Vagina (tissue), 2 donors: ENCODE measurements at places on chromosomes 13 and 19.

GRCh38 chr13:109869312-109870237, 83.2 kb upstream of the IRS2 start:
- peak; percentile 80 for DNase-seq

GRCh38 chr19:16587833-16588823, 15.9 kb upstream of the SLC35E1 start:
- no peak for DNase-seq

GRCh38 chr13:100630555-100630954, 42.0 kb upstream of the GGACT start:
- no peak for DNase-seq

DNA sequence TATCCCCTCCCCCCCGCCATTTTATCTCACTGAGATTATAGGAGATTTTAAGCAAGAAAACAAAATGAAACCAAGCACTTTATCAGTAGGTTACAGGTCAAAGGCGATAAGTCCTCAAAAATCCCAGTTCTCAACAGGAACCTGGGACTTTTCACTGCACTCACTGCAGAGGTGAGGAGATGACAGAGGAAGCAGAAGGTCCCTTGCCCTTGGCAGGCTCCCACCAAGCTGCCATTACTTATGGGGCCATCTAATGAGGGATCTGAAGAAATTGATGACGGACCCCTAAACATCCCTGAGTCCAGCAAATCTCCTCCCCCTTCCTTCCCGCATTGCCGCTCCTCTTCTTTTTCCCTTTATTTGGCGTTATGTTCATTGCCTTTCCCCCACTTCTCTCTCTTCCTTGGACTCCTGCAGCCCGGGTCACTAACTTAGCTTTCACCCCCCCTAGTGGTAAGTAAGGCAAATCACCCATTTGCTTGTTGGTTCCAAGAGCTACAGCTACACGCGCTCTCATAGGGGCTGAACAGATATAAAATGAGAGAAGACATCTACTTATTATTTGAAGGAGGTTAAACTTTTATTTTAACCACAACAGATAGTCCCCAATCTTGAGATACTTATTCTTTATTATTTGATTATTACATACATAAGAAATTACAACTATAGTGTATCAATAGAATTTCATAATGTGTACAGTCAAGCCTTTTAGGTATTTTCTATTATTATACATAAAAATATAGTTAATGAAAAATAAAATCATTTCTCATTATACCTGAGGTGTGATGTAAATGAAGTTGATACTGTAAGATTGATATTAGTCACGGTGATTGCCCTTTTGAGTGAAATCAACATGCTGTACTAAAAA, 52.0 kb upstream of the ARGLU1 start:
- DNase-seq: peak; percentile 84

DNA sequence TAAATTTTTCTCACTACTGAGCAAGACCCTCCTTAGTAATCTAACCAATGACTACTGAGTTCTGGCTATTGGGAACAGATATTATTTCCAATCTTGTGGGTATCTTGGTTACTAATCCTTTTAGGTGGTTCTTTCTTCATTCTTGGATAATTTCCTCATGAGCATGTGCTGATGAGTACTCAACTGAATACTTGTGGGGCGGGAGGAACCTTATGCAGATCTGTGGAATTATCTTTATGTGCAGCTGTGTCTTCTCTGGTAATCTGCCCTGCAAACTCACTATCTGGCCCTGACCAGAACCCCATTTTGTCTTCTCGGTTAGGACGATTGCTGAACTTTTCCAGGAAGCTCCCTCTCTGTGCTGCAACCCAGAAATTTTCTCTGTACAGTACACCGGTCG, 89.7 kb upstream of the TRPC4 start:
- DNase-seq: no peak

- no peak for DNase-seq
These were observed 132.7 kb downstream of the ZDHHC20 start for GRCh38 chr13:21326155-21327031.

DNA sequence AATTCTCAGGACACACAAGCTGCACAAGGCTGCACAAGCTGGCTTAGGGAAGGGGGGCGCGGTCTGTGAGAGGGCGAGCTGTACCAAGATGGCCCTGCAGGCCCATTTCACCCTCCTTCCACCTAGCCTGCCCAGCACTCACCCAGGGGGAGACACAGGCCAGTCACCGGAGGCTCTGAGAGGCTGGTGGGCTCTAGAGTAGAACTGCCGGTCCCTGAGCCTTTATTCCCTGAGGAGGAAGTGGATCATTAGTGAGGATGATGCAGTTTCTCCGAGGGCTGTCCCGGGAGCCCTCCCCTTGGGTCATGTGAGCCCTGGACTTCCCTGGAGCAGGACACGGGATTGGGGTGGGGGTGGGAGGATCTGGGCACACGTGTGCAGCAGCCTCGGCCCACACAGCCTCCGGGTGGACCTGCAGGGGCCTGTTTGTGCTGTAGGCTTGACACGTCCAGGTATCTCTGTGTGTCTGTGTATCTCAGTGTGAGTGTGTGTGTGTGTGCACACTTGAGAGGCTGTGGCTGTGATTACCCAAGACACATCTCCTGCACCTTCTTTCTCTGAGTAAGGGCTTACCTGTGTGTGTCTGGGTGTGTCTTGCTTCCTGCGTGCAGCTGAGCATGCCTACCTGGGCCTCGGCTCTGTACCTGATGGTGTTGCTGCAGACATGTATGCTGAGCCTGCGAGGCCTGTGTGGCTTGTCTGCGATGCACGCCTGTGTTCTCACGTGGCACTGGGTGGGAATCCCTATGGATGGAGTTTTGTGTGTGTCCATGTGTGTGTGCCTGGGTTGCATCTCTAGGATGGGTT, at the start of gene ACP5:
Gene ACP5, minus strand, starts transcription at position 195 of the 807 bp plus-strand sequence. CDS start 328 bp downstream, outside the sequence.
- DNase-seq: no peak

DNA sequence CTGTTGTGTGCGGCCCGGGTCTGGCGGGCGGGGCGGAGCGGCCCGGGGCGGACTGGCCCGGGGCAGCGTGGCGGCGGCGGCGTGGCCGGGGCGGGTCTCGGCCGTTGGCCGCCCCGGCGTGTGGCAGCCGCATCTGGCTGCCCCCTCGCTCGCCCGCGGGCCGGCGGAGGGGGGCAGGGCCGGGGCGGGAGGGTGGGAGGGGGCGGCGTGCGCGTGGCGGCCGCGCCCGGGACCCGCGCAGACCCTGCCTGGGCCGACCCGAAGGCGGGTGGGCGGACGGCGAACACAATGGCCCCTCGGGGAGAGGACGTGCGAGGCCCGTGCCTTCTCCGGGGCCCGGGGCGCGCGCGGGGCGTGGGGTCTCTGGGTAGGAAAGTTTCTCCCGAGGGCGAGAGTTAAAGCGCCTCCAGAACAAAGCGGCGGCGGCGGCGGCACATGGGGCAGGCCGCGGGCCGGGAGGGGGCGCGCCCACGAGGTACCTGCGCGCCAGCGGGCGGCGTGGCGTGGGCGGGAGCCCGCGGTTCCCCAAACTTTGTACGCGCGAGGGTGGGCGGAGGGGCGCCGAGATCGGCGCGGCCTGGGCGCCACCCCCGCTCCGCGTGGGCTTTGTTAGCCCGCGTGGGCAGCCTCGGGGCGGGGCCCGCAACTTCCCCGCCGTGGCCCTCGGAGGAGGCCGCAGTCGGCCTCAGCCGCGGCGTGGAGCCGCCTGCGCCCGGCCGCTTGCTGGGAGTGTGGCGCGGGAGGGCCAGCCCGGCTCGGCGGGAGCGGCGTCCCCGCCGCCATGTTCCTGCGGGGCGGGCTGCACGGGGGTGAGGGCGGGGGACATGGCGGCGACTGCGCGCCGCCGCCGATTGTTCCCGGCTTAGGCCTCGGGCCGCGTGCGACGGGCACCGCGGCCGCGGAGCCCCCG, 764 bp downstream of the MIR17HG start:
- DNase-seq: no peak

DNA sequence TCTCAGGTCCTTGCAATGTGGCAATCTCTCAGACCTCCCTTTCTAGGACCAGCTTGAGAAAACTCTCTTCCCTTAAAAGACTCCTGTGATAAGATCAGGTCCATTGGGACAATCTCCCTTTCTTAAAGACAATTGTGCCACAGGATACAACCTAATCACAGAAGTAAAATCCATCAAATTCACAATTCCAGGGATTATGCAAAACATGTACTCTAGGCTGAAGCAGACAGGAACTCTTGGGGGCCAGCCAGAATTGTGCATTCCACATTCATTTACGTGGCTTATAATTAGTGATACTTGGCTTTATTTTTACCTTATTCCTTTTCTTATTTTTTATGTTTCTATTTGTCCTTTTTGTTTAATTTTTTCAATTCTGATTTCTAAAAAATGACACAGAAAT, 257.9 kb downstream of the KLF12 start:
- no peak for DNase-seq

DNA sequence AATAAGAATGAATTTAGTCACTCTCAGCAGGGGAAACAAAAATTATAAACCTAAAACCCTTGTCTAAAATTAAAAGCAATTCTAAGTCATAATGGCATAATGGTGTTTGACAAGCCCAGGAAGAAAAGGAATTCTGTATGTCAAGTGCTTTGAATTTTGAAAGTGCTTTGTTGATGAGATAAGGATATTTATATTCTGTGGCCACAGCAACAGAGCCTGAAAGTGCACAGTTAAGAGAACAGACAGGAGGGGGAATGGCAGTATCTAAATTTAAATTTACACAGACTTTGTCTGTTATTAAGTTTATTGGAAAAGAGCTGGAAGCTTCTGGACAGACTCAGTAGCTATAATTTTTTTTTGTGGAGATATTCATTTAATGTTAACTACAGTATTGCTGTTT, 69.8 kb downstream of the OLFM4 start:
- DNase-seq: no peak

DNA sequence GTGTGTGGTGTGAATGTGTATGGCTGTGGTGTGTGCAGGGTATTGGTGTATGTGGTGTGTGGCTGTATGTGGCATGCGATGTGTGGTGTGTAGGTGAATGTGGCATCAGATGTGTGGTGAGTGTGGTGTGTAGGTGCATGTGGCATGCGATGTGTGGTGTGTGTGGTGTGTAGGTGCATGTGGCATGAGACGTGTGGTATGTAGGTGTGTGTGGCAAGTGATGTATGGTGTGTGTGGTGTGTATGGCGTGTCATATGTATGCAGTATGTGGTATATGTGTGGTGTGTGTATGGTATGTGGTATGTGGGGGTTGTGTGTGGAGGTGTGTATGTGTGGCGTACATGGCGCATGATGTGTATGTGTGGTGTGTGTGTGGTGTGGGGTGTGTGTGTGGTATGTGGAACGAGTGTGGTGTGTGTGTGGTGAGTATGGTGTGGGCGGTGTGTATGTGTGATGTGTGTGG, 63.4 kb downstream of the PEPD start:
- no peak for DNase-seq

DNA sequence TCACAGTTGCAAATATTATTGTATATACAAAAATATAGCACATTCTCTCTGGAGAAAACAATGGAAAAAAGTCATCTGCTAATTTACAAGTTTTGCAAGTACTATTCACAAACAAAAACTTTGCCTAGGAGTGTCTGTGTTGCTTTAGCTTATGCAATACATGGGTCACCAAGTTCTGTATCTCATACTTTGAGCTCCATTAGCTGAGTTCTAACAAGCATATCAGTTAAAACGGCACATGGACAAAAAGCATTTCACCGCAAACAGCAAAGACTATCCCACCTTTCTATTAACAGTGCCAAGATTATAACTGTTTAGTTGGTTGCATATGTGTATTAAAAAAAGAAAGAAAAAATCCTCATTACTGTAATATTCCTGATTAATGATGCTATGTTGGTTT, 4.6 kb downstream of the SPRY2 start:
- DNase-seq: no peak

GRCh38 chr19:3836887-3837286, 32.0 kb downstream of the ZFR2 start:
- no peak for DNase-seq

DNA sequence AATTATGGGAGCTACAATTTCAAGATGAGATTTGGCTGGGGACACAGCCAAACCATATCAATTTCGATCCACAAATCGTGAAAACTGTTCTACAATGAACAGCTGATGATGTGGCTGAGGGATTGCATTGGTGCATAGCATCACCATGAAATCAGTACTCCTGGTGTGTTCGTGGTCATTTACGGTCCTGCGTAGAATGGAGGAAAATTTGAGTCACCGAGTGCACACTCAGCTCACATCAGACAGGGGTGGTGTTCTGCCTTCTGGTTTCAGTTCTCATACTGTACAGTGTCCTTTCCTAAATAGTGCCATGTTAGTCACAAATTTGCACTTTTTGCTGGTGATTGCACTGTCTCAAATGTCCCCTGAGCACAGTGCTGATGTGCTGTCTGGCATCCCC, 39.2 kb downstream of the MYH14 start:
- DNase-seq: no peak

DNA sequence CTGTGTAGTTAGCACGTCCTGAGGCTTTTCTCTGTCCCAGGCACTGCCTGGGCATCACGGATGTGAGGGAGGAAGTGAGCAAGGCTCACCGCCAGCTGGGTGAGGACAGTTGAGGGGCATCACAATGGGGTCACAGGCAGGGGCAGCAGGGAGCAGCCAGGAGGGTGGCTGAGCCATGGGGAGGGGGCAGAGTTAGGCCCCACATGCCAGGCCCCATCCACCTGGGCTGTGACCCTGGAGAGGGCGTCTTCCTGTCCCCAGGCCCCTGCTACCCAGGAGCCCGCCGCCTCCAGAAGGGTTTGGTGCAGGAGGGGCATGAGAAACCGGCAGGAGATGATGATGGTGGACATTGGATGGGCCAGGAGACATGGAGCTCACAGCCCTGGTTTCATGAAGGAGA, 56.8 kb upstream of the F7 start:
- DNase-seq: no peak

- no peak for DNase-seq
These were observed 118.1 kb downstream of the STARD13 start for GRCh38 chr13:33167491-33167890.

DNA sequence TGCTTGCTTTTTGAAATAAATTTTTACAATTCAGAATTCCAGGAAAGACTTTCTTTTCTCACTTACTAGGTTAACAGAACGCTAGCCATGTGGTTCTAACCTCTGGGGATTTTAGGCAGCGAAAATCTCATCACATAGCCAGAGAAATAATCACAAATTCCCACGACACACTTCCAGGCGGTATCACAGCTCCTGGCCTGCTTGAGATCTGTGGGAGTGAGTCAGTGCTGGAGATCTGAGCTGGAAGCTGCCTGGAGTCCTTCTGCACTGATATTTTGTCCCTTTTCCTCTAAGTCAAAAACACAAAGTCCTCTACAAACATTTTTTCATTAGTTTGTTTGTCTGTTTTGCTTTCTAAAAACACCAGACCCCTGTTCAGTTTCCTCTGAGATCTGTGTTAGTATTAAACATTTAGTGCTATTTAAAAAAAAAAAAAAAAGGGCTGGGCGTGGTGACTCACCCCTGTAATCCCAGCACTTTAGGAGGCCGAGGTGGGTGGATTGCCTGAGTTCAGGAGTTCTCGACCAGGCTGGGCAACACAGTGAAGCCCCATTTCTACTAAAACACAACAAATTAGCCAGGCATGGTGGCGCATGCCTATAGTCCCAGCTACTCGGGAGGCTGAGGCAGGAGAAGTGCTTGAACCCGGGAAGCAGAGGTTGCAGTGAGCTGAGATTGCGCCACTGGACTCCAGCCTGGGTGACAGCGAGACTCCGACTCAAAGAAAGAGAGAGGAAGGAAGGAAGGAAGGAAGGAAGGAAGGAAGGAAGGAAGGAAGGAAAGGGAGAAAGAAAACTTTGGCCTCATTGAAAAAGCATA, 12.2 kb upstream of the UBE2L5 start:
- DNase-seq: no peak
